Adipocyte (in vitro differentiated cells): ENCODE measurements at places on chromosomes 7 and 10.

DNA sequence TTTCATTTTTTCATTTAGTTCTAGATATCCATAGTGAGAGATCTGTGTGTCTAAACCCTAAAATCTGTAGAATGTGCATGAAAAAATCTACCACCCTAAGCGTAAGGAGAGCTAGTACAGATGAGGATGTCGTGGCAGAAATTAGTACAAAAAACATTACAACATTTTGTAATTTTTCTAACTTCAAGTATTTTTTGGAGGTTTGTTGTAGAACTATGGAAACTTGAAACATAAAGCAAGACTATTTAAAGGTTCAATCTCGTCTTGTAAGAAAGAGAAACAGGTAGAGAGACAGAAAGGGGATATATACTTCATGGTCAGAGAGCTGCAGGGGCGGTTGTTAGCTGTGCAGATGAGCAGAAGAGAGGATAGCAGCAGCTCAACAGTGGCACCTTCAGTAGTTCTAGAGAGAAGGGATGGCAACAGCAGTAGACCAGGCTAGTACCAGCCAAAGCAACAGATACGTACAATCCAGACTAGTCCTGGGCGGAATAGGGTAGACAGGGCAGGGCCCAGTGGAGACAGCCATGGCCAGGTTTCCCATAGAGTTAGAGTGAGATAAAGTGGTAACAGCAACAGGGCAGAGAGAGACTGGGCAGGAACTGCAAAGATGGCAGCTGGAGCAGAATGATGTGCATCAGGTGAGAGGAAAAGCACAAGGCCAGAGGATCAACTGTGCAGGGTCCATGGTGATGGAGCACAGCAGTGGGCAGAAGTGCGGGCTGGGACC is 145.2 kb downstream of the FRMD4A start:
- no peak for DNase-seq

DNA sequence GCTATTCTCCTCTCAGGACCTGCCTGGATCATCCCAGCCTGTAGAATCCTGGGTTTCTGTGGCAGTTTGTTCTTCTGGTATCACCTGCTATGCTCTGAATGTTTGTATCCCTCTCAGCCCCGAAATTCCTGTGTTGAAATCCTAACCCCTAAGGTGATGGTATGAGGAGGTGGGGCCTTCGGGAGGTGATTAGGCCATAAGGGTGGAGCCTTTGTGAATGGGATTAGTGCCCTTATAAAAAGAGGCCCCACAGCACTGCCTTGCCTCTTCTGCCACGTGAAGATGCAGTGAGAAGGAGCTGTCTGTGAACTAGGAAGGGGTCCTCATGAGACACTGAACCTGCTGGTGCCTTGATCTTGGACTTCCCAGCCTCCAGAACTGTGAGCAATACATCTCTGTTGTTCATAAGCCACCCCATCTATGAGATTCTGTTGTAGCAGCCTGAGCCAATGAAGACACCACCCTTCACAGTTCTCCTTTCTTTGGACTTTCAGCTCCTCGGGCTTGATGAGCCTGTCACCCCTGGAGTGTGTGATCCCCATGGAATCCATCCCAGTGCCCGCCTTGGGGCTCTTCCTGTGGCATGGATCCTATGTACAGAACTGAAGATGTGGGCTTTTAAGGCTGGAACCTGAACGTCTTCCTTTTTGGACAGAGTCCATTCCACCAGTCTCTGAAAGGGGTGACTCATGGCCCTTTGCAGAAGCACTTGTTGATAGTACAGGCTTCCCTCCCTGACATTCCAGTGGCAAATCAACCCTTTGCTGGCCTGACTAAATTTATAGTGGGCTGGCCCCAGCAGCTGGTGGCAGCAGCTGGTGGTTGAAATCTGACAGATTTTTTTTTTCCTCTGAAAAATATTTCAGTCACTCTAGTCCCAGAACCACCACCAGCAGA is 138.0 kb downstream of the TACC2 start:
- DNase-seq, result peak; percentile 86

DNA sequence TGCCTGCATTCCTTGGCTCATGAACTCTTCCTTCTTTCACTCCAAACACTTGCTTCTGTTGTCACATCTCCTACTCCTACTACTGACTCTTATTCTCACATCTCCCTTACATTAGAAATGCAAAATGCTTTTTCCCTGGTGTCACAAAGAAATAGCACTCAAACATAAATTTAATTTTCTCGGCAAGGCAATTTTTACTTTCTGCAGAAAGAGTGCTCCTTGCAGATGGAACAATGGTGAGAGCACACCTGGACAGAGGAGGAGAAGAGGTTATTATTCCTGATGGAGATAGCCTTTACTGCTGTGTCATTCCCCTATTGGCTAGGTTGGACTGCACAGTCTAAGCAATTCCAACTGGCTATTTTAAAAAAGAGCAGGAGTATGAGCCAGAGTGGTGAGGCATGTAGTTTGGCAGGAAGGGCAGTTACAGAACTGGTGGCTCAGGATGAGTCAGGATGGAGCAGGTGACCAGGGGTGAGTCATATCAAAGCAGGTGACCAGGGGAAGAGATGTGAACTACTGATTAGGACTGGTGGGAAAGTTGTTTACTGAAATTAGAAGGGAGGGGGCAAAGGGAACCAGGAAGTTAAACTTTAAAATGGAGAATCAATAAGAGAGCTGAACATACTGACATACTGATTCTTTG is 52.9 kb downstream of the CYP2C9 start:
- DNase-seq, result no peak

DNA sequence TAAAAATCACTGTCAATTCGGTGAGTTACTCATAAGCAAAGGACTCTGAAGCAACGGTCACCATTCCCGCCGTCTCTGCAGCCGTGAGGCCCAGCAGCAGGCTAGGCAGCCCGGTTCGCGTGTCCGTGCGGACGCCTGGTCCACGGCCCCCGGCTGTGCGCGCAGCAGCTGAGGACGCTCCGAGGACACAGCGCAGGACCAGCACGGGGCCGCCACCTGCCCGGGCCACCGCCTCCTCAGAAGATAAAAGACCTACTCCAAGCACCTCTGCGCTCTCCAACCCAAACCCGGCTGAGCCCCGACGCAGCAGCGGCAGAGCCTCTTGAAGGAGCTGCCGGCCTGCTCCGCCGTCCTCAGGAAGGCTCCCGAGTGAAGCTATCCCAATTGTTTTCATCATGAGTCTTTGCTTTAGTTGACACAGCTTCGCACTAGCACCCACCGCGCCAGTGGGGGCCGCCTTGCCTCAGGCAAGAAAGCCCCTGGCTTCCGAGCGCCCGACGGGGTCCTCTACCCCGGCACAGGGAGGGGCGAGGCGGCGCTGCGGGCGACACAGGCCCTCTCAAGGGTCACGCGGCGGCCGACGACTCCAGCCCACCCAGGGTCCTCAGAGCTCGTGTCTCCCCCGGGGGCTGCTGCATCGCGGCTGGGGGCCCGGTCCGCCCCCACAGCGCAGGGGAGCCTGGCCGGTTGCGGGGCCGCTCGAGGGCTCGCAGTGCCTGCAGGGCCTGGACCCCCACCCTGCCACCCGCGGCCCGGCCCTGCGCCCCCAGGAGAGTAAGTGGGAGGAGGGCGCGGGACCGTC is 16.9 kb upstream of the GPR146 start:
- DNase-seq, result peak; percentile 68

DNA sequence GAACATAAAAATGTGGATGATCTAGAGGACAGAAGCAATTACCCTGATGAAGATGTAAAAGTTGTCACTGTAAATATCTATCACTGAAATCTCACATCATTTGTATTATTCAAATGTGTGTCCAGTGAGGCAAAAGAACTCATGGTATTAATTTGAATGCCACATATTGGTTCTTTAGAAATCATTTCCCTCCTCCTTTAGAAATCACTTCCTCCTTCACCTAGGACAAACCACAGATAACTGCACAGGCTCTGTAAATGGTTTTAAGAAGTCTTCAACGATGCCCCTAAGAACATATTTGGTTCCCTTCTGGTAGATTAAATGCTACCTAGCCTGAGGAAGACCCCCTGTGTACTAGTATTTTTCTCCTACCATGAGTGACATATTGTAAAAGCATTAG is 33.1 kb upstream of the ZNF518A start:
- no peak for DNase-seq

DNA sequence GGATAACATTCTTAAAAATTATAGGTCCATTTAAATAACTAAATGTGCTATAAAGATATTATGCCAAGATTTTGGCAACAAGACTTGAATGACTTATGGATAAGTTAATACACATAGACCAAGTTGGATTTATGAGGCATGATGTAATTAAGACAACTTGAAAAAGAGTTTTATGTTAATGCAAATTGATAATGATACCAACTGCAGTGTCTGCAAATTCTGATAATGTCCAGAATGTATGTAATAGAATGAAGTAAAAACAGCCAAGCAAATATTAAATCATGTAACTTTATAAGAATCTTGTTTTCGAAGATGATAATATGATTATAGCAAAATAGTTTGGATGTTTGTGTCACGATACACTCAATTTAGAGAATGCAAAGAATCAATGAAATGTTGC is 868.3 kb downstream of the DNAJB9 start:
- no peak for DNase-seq

- DNase-seq, result no peak
Measured at GRCh38 chr10:15849316-15849715, 11.0 kb downstream of the MINDY3 start.

GRCh38 chr10:120432209-120432608 is 24.8 kb upstream of the PLPP4 start:
- peak; percentile 24 for DNase-seq

DNA sequence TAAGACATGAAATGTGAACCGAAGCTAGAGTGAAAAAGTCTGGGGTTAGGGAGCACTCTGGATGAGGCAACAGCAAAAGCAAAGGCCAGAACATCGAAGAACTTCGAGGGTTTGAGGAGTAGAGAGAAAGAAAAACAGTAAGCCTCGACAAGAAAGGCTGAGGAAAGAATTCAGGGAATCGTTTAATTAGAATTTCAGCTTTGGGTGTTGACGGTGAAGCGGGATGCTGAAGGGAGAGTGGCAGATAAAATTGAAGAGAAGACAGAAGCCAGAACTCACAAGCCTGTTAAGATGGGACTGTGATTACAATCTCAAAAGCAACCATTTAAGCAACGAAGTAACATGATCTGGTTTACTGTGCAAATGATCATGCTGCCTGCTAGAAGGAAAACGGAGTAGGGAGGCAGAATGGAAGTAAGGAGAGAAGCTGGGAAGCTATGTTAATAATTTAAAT is 2.1 kb downstream of the TRDMT1 start:
- peak; percentile 90 for DNase-seq

GRCh38 chr7:127900732-127901685 is 130.2 kb downstream of the LRRC4 start:
- DNase-seq, result no peak

DNA sequence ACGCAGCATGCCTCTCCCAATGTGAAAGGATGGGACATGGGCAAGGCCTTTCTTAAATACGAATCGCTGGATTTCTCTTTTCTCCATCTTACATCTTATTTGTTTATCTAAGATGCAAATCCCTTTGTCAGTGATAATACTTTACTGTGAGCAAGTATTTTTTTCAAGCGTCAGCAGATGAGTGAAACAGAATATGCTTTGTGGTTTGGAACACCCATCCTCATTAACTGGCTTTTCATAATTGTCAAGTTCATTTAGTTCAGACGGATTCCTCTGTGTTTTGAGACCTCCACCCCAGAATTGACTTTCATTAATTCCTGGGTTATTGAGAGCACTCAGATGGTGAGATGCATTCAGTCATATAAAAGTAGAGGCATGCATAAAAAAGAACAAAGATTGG is 149.8 kb downstream of the NSUN6 start:
- DNase-seq, result no peak
